HTR-8/SVneo (cell line): ENCODE measurements at places on chromosomes 12 and 14.

GRCh38 chr12:1918081-1918883, at the start of gene CACNA2D4:
Gene CACNA2D4, minus strand, starts transcription at chr12:1918652. Its CDS starts 179 bp downstream, at chr12:1918473.
- no peak for DNase-seq

GRCh38 chr12:15561396-15561795, 227.8 kb downstream of the EPS8 start:
- no peak for DNase-seq

DNA sequence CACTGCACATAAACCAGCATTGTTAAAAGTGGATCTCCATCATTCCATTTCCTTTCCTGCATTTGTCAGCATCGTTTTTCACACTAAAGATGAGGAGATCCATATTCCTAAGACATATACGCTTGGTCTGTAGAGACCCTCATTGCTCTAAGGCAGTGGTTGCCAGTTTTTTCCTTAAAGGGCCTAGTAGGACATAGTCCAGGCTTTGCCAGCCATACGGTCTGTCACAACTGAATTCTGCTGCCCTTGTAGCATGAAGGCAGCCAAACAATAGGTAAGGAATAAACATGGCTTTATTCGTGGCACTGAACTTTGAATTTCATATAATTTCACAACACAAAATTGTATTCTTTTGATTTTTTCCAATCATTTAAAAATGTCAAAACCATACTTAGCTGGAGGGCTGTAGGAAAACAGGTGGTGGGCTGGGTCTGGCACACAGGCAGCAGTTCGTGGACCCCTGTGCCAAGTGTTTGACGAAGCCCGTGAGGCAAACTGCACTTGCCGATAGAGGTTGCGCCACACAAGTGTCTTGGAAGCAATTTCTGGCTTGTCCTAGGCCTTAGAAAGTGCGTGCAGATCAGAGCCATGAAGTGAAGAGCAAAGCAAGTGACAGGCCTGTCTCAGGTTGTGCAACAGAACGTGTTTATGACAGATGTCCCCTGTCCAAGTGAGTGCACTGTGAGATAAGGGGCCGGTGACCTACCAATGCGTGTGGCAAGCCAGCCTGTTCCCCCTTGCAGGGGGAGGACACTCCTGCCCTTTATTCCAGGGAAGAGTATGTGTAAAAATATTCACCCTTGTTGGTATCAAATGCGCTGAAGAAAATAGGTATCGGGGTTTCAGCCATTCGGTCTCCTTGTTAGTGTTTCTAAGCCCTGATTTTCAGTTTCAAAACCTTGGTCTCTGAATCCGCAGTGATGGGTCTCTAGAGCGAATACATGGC, 916 bp upstream of the CHPT1 start:
- no peak for DNase-seq

- no peak for DNase-seq
Measured at GRCh38 chr12:29110506-29111442, 38.3 kb upstream of the FAR2 start.

DNA sequence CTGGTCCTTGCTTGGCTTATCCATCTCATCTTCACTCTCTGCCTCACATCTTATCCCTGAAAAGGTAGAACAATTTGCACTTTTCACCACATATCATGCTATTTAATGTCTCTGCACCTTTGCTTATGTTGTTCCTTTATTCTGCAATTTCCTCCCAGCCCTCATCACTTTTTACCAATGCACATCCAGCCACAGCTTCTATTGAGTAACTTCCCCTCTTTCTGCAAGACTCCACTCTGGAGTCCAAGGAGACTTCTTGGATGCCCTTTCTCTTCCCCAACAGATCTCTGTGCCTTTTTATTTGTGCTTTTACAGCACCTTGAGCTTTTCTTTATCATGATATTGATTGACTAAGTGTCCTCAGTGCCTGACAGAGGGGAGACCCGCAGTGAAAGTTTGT, 797.1 kb downstream of the VRK1 start:
- DNase-seq, result no peak

DNA sequence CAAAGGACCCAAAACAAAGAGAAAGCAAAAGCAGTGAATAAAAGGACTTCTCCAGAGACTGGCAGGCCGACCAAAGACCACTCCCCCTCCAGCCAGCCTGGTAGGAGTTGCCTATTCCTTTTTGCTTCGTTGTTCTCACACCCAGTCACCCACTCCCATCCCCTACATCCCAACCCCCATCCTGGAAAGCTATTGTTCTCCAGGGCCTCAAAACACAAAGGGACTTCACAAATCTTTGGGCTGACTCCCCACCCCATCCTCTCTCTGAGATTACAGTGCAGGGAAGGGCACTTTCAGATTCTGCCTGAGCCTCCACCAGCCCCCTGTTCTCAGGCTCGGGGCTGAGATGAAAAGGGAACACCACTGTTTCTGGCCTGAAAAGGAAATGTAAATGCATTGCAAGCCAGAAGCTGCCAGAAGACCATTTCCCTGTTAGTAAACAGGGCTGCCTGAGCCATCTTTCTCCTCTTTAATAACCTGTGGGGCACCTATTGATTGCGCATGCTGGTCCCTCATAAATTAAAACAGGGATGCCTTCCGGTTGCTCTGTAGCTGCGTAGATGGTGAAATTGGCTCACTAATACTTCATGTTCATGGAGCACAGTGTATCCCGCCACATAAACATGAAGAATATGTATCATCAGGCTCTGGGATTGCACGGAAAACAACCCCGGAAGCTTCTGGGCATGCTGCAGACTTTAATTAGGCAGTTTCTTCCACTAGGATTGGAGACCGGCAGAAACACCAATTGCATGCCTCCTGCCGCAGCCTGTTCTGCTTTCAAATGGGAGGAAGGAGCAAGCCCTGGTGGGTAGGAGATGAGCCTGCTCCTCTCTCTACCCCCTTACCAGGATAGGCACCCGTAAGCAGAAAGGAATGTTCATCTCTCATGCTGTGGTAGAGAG, 130.3 kb upstream of the FUT8 start:
- peak; percentile 95 for DNase-seq

DNA sequence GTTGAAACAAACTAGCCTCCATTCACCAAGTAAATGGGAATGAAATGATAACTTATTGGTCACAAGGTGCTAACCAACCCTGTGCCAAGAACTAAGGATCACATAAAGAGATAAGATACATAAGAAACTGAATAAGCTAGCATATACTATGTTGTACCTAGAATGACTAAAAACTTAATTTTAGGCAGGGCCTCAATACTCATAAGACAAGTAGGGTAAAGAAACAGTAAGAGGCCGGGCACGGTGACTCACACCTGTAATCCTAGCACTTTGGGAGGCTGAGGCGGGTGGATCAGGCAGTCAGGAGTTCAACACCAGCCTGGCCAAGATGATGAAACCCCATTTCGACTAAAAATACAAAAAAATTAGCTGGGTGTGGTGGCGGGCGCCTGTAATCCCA, 17.7 kb downstream of the GDF11 start:
- no peak for DNase-seq
